ENCODE measurements at places on chromosomes 12 and 14. TPM values are rescaled to one million over a fixed set of nuclear protein-coding genes. Genes with fewer than 3 reads are reported as not detected.

PKP2 gene
- 7.6 TPM for total RNA-seq

BEGAIN gene
- 1.4 TPM for total RNA-seq

LAG3 gene
- 1.3 TPM for total RNA-seq

AQP6 gene
- 12.0 TPM for total RNA-seq

COX8C gene
- not detected for total RNA-seq

CCDC175 gene
- total RNA-seq: not detected

- no peak for DNase-seq
Observed at GRCh38 chr14:87899228-87899627, 93.8 kb downstream of the GALC start.

- DNase-seq: no peak
Observed at GRCh38 chr14:85182282-85182681, 347.7 kb upstream of the FLRT2 start.

DNA sequence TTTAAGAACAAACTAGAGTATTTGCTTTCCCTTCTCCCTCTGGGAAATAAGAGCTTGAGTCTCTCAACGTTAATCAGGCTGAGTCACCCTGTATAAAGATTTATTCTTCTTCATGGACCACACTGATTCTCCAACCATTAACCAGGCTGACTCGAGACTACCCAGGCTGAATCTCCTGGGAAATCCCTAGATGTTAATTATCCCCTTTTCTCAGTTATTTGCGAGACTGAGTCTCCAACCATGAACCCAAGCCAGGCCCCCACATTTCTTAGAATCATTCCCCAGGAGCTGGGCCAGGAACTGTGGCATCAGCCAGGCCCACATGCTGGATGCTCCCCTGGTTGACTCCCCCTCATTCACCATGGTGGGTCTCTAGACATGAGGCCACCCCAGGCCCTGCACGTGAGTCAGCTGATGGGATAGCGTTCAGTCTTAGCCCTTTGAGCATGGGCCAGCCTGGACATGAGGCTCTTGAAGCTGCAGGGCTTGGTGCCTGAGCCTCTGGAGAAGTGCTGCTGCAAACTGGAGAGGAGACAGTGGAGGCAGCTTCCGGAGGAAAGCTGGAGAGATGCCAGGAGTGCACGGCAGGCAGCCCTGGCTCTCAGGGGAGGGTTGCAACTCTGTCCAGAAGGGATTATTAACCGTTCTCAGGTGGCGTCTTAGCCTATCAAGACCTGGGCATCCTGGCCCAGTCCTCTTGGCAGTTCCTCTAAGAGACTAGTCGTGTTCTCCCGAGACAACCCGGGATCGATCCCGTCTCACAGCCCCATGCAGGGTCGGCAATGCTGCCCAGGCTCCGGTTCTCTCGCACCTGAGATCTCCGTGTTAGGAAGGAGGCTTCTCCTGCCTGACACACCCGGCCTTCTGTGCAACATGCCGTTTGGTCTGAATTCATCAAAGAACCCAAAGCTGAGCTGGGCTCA lies 296.6 kb downstream of the ADGRD1 start:
- DNase-seq: peak; percentile 63

DNA sequence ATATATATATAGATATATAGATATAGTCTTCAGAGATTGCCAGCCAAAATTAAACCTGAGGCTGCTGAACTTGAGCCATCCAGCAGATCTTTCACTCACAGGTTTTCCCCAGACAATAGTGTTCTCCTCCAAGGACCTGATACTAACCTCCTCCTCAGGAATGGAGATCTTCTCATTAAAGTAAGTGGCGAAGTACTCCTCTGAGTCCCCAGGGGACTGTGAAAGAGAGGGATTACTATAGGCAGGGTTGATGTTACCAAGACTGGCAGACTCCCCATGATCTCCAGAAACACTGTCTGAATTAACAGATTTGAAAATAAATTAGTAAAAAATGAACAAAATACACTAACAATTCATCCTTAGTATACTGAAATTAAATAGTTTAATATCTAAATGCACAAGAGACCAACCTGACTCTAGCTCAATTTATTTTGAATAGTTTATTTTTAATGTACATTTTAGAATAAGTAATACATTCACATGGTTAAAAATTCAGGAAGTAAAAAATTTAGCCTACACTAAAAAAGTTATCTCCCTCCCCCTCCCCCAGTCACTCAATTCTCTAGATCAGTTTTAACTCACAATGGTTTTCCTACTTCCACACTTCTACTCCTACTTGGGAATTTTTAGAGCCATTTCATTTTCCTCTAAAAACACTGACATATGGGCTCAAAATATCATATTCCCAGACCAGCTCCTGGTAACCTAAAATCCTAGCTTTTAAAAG lies 17.7 kb downstream of the SLC11A2 start:
- DNase-seq: no peak

- DNase-seq: no peak
Observed at GRCh38 chr14:52703225-52703624, 3.8 kb upstream of the PSMC6 start.

DNA sequence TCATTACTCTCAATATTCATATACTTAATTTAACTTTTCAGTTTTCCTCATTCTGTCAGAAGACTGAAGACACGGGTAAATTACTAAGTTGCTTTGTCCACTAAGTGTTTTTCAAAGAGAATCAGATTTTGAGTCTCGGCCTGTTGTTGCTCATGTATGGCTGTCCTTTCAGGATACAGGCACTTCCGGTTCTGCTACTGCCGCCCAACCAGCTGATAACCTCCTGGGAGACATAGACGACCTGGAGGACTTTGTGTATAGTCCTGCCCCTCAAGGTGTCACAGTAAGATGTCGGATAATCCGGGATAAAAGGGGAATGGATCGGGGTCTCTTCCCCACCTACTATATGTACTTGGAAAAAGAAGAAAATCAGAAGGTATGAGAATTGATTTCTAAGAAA lies 28.3 kb upstream of the TEAD4 start:
- DNase-seq: no peak

DNA sequence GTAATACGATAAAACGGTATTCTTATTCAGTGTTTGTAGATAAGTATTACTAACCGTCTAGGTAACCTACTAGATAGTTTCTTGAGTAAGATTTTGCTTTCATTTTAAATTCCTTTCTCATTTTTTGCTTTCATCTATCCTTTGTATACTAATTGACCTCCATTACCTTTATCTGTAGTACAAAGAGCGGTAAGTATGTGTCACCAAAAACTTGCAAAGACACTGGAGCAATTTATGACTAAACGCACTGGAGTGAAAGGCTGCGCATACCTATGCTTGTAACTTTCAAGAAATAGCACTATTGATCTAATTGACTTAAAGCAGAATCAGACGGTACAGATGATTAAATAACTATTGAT lies 1.7 kb downstream of the ARHGAP5 start:
- DNase-seq: no peak

DNA sequence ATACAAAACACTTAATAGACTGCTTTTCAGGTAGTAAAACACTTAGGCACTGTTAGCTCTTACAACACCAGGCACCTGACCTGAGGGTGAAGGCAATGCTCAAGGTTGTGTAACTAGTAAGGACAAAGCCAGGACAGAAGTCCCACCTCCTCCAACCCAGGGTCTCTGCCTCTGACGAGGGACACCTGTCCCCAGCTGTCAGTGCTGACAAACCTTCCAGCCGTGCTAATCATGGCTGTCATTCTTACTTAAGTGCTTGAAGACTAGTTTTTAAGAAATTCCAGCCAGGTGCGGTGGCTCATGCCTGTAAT lies 62.5 kb upstream of the MAX start:
- no peak for DNase-seq

GRCh38 chr14:78997811-78998210 lies 827.6 kb downstream of the NRXN3 start:
- DNase-seq: peak; percentile 80

GRCh38 chr14:74575507-74575906 lies 36.5 kb downstream of the LTBP2 start:
- no peak for DNase-seq

GRCh38 chr14:100298551-100299237 lies 7.5 kb downstream of the SLC25A29 start:
- no peak for DNase-seq

DNA sequence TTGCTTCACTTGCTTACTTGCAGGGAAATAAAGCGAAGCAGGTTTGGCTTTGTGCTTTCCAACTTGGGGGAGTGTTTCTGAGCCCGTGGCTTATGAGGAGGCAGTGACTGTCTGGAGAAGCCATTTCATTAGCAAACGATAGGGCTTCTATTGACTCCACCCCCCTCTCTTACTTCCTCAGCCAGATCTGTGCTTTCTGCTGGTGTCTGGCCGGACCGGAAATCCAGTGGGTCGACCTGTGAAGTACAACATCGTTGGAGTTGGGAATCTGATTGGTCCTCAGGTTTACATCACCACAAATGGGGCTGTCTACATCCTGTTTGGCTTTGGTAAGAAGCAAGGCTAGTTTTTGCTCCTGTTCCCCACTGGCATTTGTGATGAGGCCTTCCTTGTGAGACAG lies 22.3 kb downstream of the FAM234B start:
- no peak for DNase-seq

Data from kidney (tissue), 22 donors.